Left ventricle myocardium superior (tissue), 1 donor: ENCODE measurements at places on chromosomes 7 and 10.

DNA sequence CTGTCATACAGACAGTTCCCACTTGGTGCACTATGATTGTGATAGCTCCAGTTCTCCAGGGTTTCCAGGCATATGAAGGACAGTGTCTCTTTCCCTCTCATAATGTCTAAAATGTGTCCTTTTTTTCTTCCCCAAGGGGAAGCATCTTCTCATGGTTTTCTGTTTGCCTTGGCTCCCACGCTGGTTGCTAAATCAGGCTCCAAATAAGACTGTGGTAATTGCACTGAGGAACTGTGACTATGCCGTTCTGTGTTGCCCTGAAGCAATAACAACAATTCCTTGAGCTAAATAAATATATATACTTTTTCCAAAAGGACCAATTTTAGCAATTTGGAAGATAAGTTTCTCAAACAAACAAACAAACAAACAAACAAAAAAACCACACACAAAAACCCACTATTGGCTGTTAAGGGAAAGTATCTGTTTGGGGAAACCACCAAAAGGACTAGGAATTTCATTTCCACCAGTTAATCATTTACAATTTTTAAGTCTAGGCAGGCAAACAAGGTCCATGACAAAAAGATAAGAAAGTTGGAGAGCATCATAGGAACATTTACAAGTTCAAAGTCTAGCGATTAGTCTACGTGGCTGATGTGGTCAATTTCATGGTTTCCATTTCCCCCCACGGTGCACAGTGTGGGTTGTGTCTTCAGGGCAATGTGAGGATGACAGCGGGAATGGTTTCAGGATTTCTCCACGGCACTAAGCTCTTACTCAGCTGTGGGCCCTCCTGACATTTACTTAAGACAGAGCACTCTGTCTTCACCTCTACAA, 62.4 kb downstream of the THNSL1 start:
- no peak for DNase-seq

- peak; percentile 79 for DNase-seq
Measured at GRCh38 chr7:105521027-105521716, 899 bp downstream of the PUS7 start.

DNA sequence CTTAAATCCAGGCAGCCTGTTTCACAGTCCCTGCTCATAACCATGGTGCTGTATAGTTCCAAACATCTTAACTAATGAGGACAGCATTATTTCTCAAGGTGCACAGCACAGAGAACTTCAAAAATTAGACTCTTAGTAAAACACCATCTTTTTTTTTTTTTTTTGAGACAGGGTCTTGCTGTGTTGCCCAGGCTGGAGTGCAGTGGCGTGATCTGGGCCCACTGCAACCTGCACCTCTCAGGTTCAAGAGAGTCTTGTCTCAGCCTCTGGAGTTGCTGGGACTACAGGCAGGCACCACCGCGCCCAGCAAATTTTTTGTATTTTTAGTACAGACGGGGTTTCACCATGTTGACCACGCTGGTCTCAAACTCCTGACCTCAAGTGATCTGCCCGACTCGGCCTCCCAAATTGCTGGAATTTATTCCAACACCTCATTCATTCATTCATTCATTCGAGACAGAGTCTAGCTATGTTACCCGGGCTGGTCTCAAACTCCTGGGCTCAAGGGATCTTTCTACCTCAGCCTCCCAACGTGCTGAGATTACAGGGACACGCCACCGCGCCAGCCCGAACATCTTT, 507 bp upstream of the TMEM254 start:
- no peak for DNase-seq

GRCh38 chr7:99594948-99595745, 2.9 kb upstream of the TMEM225B start:
- DNase-seq, result no peak

GRCh38 chr10:48768144-48768766, 83.6 kb downstream of the WDFY4 start:
- no peak for DNase-seq

GRCh38 chr10:112580267-112580666, 133.3 kb downstream of the VTI1A start:
- DNase-seq, result no peak

- DNase-seq, result peak; percentile 65
Measured at GRCh38 chr10:35470248-35470924, 134.1 kb downstream of the CCNY start.

DNA sequence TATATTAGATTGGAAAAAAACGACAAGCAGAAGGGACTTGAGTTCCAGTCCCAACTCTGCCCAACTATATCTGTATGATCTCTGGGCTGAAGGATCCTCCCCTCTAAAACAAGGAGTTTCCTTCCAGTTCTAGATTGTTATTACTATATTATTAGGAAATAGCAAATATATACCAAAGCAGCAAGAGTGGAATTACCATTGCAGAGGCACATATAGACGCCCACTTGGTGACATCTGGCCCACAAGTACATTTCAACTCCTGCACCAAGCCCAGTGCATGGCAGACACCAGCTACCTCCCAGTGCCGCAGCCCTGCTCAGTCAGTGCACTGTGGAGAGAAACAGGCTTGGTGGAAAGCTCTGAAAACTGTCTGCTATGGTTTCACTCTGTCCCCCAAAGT, 201.9 kb downstream of the FAM107B start:
- DNase-seq, result no peak

- DNase-seq, result no peak
Measured at GRCh38 chr10:62577076-62577475, 202.9 kb downstream of the ZNF365 start.
